Omental fat pad (tissue), 4 donors: ENCODE measurements at places on chromosomes 2 and 18.

DNA sequence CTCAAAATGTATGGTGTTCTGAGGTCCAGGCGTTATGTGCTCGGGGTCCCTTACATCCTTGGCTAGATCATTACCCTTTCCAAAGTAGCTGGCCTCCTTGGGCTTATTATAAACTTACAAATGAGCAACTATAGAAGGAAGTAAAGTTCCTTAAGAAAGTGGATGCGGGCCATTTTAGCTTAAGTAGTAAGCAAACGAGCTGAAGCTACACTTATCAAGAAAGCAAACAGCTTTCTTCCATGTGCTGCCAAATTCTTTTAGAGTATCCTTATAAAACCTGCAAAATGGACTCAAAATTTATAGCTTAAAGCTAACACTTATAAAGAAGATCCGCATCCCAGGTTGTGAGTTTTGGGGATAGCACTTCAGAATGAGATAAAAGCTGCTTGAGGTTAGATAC is 75.3 kb downstream of the ACTR3 start:
- no peak for DNase-seq

GRCh38 chr2:9573013-9573720 is 17.5 kb upstream of the ADAM17 start:
- no peak for DNase-seq

- no peak for DNase-seq
Measured at GRCh38 chr2:30192314-30192713, 39.0 kb upstream of the LBH start.

DNA sequence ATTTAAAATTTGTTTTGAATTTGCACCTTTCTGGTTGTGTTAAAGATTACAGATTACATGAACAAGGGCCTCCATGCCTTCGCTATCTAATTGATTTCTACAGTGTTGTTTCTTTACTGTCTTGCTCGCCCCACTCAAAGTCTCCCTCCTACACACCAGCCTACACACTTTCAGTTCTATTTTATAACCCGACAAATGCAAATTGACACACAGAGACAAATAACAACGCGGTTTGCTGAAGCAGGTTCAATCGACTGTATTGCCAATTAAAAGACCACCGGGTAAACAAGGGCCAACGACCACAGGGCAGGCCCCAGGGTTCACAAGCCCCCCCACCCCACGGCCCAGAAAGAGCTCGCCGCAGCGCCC is 869 bp downstream of the STARD7 start:
- no peak for DNase-seq

GRCh38 chr2:125471963-125472362 is 1184.0 kb upstream of the GYPC start:
- no peak for DNase-seq

DNA sequence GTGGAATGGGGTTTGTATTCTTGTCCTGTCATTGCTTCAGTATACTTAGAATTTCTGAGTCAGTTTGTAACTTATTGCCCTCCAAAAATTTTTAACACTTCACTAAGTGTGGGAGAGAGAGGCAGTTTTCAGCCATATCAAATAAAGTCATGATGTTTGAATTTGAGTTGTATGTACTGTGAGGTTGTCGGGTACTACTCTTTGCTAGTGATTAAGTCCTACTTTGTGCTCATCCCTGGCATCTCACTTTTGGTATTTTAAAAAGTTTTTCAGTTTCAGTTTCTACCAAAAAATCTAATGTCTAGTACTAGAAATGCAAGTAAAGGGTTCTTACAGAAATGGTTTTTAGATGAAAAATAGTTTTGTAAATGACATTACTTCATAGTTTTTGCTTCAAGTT is 40.7 kb downstream of the EIF5B start:
- DNase-seq: no peak

DNA sequence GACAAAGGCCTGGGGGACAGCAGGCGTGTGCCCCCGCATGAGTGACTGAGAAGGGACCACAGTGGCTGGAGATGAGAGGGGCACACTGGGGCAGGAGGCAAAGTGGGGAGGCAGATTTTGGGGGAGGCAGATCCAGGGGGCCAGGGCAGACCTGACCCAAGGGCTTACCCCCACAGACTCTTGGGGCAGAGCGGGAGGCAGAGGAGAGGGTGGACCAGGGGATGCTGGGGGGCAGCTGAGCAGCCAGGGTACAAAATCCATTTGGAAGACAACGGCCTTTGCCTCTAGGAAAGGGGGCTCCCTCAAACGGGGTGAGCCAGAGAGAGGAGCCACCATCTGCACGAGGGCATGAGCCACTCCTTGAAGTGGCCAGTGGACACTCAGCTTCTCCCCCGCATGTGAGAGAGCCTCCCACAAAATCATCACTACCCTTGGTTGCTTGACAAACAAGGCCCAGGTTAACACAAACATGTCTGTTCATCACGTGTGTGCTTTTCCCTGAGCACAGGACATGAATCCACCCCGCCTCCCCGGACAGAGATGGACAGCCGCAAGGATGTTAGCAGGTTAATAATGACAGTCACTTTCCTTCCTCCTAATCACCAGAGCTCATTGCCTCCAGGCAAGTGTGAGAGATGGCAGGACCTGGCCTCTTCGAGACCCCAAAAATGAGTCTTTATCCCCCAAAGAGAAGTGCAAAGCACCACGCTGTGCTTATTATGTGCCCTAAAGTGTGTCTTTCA is 72.0 kb upstream of the RAB6C start:
- DNase-seq: no peak

- DNase-seq: no peak
Measured at GRCh38 chr2:219416938-219417337, 1.2 kb upstream of the DES start.

GRCh38 chr2:134600208-134600607 is 118.6 kb downstream of the TMEM163 start:
- DNase-seq: no peak

DNA sequence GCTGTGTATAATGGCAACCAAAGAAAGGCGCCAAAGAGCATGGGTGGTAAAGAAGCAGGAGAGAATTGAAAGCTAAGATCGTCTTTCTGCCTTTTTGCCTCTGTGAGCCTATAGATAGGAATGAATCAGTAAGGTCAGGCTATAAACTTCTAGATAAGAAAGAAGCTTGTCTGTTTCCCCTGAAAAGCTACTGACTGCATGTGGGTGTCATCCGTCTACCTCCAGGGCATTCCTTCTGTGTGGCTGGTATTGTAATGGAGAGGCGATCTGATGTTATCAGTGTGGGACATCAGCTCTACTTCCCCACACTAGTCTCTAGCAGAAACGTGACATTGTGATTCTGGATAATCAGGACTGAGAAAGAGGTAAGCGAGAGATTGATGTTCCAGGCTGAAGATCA is 63.4 kb upstream of the PLA2R1 start:
- DNase-seq: no peak

DNA sequence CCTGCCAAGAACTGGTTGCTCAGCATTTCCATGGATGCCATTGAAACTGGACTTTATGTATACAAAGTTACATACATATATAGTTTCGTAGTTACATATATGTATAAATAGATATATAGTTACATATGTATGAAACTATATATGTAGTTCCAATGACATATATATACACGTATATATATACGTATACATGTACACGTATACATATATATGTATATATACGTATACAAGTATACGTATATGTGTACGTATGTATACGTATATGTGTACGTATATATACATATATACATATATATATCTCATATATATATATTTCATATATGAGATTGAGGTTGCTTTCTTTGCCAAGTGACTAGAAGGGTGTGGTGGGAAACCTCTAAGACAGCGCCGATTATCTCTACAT is 10.6 kb upstream of the TMEM131 start:
- no peak for DNase-seq

- DNase-seq: no peak
Measured at GRCh38 chr18:424071-424661, 76.3 kb downstream of the COLEC12 start.

DNA sequence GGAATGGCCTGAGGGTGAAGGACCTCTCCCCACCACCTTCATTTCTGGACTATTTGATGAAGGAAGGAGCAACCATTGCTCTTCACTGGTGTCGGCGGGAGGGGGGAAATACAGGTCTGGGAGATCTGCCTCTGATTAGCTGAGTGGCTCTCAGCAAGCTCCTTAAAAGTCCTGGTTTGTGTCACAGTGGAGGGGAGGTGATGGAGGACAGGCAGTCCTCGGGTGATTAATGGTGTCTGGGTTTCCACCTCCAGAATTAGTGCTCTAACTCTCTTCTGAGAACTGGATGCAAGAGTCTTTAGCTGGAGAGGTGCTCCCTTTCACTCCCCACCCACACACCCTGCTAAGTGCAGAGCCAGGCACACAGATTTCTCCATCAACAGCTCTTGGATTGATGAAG is 83.2 kb downstream of the TTC32 start:
- no peak for DNase-seq

DNA sequence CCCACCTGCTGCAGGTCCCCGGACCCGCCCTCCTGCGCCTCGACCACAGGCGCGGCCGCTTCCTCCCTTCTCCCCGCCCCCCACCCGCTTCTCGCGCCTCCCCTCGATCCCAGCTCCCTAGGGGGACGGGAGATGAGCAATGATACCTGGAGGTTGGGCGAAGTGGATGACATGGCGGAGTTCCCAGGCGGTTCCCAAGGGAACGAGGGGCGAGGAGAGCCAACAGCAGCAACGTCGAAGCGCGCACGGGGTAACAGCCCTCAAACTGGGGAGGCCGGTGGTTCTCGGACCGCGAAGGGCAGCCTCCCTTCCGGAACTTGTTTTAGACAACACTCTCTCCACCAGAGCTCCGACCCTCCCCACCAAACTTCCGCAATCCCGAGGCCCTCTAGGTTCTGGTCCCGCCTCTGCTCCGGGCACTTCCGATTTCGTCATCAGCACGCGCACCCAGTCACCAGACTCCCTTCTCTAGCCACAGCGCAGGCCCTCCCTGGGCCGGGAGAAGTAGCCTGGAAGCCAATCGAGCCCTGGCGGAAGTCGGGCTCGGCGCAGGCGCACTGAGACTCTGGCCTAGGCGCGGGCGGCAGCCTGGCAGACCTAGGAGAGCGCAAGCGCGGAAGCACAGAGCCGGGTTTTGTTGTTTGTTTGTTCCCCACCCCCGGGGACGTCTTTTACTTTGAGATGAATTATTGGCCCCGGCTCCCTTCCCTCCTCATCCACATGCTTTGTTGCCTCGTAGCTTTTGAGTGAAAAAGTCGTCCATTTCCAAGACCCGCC is at the start of gene VPS4B:
Gene VPS4B (minus strand): TSS at position 390 of the 777 bp plus-strand sequence. CDS start 217 bp downstream, at position 173.
- DNase-seq: peak; percentile 97

DNA sequence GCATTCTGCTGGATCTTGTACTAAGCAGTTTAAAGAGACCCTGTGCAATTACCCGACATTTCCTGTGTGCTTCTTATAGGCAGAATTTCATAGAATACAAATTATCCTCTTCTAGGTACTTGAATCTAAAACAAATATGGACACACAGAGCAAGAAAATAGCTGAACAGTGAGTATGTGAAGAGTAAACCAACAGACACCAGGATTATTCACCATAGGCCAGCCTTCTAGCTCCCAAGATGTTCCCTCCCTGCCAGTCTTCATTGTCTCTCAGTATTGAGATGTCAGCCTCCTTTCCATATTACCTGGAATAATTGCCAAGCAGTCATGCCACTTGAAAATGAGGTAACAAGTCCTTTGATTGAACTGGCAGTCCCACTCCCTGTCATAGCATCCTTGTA is 187.1 kb downstream of the PTPRM start:
- no peak for DNase-seq

DNA sequence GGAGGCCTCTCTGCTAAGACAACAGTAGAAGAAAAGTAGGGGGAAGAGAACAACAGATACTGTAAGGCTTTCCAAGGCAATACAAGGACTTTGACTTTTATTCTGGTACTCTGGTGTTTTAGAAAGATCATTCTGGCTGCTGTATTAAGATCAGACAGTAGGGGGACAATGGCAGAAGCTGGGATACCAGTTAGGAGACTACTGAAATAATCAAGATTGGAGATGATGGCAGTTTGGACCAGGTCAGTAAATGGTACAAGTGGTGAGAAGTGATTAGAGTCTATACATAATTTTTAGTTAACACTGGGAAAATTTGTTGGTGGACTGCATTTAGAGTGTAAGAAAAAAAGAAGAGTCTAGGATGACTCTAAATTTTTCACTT is 139.7 kb downstream of the ROCK1 start:
- no peak for DNase-seq

DNA sequence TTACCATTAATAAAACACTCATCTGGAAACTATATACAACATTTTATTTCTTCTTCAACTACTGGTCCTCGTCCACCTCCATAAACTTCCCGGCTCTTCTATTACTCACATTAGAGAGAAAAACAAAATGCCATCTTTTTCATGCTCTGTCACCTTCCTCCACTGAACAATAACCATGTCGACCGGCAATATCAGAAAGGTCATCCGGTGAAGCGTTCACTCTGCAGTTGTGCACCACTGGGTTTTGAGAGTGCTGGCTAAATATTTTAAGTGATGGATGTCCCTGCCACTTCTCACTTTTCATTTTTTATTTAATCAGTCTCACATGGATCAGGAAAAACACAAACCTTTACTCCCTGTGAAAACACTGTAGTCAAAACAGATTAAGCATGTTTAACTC is 48.2 kb downstream of the SPP2 start:
- DNase-seq: no peak

DNA sequence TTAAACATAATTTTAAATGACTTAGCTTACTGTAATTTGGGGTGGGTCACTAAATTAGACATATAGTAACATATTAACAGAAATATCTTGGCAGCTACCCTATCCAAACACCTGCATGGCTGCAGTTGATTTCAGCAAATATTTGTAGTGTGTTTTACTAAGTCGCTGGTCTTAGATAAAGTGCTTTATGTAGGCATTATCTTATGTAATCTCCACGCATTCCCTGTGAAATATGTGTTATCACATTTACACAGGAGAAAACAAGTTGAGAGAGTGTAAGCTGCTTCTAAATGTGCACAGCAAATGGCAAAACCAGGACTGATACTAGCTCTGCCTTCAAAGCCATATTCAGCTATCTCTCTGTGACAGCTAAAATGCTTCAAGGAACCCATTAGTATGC is 72.0 kb downstream of the NYAP2 start:
- DNase-seq: no peak

- DNase-seq: no peak
Measured at GRCh38 chr2:233974530-233975071, 57.4 kb downstream of the TRPM8 start.

- no peak for DNase-seq
Measured at GRCh38 chr2:217947383-217948350, 55.1 kb downstream of the TNS1 start.

GRCh38 chr2:2646433-2647051 is 315.5 kb upstream of the MYT1L start:
- DNase-seq: no peak

DNA sequence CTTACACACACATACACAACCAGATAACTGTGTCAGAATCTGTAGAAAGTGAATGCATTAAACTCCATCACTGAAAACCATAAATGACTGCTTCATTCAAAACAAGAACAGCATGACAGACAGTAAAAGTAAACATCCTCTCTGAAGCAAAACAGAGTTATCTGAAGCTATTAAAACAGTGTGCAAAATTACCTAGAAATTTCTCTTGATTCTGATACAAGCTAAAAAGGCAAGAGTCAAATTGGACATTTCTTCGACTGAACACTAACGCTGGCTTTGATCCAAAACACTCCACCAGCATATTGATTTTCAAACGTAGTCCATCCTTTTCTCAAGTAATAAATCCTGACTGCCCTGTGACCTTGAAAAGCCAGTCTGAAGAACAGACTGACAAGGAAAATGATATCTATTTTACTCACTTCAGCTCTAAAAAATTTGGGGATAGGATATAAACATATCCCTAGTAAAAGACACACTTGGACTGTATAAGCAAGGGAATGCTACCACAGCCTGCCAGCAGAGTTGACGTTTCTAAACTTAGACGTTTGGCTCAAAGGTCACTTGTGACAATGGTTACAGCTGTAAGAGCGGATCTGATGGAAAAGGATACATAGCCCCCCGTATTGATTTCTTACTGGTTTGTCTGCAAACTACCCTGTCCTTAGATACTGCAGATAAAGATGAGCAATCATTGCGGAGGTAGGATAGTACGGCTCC is 128.9 kb upstream of the ITGB6 start:
- DNase-seq: no peak
